T-helper 17 cell (primary cell): ENCODE measurements at places on chromosomes 5 and 9.
A peak's percentile ranks its signal among the peaks of the same experiment; 100 is the strongest.

DNA sequence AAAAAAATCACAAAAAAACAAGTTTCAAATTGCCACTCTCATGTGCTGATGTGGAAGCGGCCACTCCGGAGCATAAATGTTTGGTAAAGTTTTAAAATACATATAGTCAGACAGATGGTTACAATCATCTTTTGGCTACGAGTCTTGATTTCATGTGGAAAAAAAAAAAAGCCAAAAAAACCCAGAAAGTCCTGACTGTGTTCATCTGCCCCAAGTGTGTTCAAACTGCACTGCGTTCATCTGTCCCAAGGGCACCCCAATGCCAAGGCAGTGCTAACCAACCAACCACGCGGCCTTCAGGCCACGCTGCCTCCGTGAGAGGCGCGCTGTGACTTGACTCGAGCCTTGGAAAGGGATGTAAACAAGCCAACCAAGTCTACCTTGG lies 127.1 kb downstream of the MYO10 start:
- DNase-seq, result no peak
- no peaks in the 10 kb centered on the region for H3K36me3 ChIP-seq
- H3K4me1 ChIP-seq, result peaks cover 3% of the 10 kb centered on the region
- no peak overlapping the region for H3K27ac ChIP-seq
- peaks cover 8% of the 10 kb centered on the region for H3K27me3 ChIP-seq

DNA sequence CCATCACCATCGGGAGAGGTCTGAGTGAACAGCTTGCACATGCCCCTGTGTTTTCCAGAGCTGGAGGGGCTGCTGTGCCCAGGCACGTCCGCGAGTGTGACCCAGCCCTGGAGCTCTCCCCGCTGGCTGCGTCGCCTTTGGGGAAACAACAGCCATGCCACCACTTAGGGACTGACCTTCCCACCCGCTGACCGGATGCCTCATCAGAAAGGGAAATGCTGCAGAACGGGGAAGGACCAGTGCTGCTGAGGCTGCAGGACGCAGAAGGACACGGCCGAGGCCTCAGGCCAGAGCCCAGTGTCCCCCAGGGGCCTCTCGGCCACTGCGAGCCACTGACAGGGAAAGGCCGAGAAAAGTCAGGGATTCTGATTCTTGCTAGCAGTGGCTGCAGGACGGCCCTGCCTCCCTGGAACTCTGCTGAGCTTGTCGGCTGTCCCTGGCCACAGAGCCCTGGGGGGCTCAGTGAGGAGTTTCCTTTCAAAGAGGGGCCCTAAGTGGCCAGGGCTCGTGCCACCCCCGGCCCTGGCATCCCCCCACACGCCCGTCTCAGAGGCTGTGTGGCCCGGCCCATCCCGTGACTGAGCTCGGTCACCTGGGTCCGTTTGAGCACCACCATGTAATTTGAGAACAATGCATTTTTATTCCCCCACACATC lies 130.8 kb downstream of the ZNF354C start:
- no peak overlapping the region for H3K27ac ChIP-seq
- DNase-seq, result no peak
- H3K27me3 ChIP-seq, result peaks cover 11% of the 10 kb centered on the region
- no peaks in the 10 kb centered on the region for H3K36me3 ChIP-seq
- H3K4me1 ChIP-seq, result no peaks in the 10 kb centered on the region

GRCh38 chr5:119795768-119796167 lies 166.4 kb downstream of the FAM170A start:
- no peaks in the 10 kb centered on the region for H3K4me1 ChIP-seq
- H3K4me3 ChIP-seq, result no peak overlapping the region
- H3K36me3 ChIP-seq, result no peaks in the 10 kb centered on the region
- no peaks in the 10 kb centered on the region for H3K27me3 ChIP-seq

DNA sequence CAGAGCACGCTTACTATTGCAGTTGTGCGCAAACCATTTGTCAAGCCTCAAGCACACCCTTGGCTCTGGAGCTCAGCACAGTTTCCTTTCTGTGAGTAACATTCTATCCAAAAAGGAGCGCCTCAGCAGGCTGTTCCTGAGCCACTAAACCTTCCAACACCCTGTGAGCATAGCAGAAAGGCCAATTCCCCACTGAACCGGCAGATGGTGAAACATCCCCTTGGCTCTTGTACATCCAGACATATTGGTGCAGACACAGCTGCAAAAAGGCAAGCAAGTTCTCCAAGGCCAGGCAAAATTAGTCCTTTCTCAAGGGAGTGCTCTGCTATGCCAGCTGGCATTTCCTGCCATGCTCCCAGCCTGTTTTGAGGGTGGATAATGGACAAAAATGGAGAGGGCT lies 44.1 kb upstream of the CEMIP2 start:
- no peak overlapping the region for H3K4me3 ChIP-seq
- peaks cover 6% of the 10 kb centered on the region for H3K4me1 ChIP-seq
- no peak for DNase-seq
- no peaks in the 10 kb centered on the region for H3K27me3 ChIP-seq
- H3K36me3 ChIP-seq, result peaks cover 2% of the 10 kb centered on the region

DNA sequence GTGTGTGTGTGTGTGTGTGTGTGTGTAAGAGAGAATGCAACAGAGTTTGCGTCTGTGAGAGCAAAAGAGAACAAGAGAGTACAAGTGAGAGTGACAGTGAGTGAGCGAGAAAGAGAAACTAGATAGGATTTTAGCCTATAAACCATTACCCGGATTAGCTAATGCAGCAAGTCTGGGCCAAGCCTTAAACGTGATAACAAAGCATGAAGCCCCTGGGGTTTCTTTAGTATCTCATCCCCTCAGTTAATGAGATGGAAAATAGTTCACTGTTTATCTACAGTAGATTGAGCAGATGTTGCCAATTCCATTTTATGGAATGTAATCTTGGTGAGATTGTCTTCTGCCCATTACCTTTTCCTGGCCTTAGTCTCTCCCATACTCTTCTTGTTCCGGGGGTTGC lies 114.5 kb downstream of the MAT2B start:
- no peaks in the 10 kb centered on the region for H3K4me1 ChIP-seq
- no peaks in the 10 kb centered on the region for H3K36me3 ChIP-seq
- no peak overlapping the region for H3K27ac ChIP-seq
- DNase-seq, result no peak

DNA sequence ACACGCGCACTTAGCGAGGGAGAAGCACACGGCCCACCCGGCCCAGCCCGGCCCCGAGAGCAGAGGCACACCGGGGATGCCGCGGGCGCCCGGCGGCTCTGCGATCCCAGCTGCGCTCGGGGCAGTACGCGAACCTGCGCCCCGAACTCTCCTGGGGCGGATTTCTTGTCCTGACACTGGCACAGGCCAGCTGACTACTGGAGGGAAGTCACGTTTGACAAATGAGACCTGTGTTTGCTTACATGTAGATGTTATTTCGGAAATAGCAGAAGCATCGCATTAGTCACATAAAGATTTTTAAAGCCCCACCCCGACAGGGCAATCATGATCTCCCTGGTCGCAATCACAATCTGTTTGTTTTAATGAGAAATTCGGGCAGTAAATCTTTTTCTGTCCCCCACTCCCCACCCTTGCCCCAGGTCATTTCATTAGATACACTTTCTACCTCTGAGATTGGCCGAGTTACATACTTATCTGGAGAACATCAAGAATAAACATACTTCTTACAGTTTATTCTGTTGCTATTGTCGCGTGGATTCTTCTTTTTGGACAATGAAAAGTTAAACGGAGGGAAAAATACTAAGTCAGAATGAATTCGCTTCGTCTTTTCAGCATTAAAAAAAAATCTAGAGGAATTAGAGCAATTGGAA lies 518.9 kb downstream of the CTNND2 start:
- H3K27me3 ChIP-seq, result peaks cover 62% of the 10 kb centered on the region
- DNase-seq, result no peak
- H3K27ac ChIP-seq, result no peak overlapping the region
- H3K36me3 ChIP-seq, result peaks cover 4% of the 10 kb centered on the region
- H3K4me3 ChIP-seq, result peak overlapping the region; percentile 63

DNA sequence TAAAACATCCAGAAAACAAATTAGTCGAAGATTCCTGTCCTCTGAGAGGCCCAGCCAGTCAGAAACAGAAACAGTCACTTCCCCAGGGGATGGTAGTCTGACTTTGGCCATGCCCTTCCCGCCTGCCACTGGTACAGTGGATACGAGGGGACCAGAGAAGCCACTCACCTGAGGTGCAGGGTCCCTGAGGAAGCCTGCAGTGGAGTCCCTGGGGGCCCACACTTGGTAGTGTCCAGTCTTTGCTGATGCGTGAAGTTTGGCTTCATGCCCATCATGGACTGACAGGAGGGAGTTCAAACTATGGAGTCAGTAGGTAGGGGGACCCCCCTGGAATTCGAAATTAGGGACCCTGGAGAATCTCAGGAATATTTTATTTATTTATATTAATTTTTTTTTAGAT lies 147.5 kb downstream of the DAB2IP start:
- H3K4me3 ChIP-seq, result no peak overlapping the region
- H3K36me3 ChIP-seq, result no peaks in the 10 kb centered on the region
- DNase-seq, result no peak
- H3K27me3 ChIP-seq, result peaks cover 23% of the 10 kb centered on the region
- H3K4me1 ChIP-seq, result no peaks in the 10 kb centered on the region

DNA sequence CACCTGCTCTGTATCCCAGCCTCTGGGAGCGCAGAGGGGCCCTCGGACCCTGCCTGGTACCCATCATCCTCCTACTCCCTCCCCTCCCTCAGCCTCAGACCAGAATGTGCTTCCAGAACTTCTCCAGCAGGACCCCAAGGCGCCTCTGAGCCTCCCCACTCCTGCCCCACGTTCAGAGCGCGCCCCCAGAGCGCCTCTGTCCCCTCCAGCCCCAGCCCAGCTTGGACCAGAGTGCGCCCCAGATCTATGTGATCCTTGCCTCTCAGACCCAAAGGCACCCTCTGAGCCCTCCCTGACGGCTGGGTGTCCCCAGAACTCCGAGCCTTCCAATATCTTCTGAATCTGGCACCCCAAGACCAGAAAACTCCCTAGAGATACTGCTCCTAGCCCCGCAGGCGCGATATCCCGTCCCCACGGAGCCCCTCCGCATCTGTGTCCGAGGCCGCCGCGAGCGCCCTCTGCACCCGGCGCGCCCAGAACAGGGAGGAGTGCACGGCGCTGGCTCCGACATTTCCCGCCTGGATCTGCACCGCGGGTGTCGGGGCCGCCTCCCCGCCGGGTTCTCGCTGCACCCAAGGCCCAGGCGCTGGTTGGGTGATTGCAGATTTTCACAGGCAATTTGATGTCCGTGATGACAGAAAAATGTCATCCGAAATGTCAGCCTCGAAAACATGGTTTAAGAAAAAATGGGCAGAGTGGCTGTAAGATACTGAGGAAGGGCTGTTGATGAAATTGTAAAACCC lies 522 bp downstream of the BHMT start:
- no peaks in the 10 kb centered on the region for H3K36me3 ChIP-seq
- H3K27me3 ChIP-seq, result peaks cover 52% of the 10 kb centered on the region
- peaks cover 2% of the 10 kb centered on the region for H3K4me1 ChIP-seq

DNA sequence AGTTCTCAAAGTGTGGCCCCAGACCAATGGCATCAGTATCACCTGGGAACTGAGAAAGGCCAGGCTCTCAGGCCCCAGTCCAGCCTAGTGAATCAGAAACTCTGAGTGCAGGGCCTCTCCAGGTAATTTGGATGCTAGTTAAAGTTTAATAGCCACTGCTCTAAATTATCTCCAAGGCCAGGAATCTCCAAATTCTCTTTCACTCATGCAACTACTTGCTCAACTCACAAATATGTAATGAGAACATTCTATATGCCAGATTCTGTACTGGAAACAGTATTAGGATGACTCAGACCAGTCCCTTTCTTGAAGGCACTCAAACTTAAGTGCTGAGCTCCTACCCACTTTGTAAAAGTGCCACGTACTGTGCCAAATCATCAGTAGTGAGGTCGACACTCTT lies 84.6 kb downstream of the PAPPA start:
- no peaks in the 10 kb centered on the region for H3K27me3 ChIP-seq
- DNase-seq, result no peak
- no peak overlapping the region for H3K27ac ChIP-seq

- no peak overlapping the region for H3K27ac ChIP-seq
- no peak for DNase-seq
- no peaks in the 10 kb centered on the region for H3K27me3 ChIP-seq
- peaks cover 14% of the 10 kb centered on the region for H3K36me3 ChIP-seq
Observed at GRCh38 chr5:111389390-111390082, 122.8 kb downstream of the STARD4 start.
